Right ventricle myocardium inferior (tissue), 1 donor: ENCODE measurements at places on chromosomes 11 and 22.
A peak's percentile ranks its signal among the peaks of the same experiment; 100 is the strongest.

GRCh38 chr11:8720352-8720751 lies 37.8 kb downstream of the RPL27A start:
- DNase-seq: no peak

GRCh38 chr11:813456-814096 lies 3.8 kb downstream of the RPLP2 start:
- DNase-seq: no peak

- DNase-seq: no peak
These were observed 735.2 kb downstream of the TBC1D22A start for GRCh38 chr22:47497666-47498065.

GRCh38 chr22:43153899-43154298 lies 2.5 kb downstream of the TSPO start:
- DNase-seq: no peak

GRCh38 chr22:39748877-39749276 lies 144.7 kb downstream of the ENTHD1 start:
- DNase-seq: no peak

DNA sequence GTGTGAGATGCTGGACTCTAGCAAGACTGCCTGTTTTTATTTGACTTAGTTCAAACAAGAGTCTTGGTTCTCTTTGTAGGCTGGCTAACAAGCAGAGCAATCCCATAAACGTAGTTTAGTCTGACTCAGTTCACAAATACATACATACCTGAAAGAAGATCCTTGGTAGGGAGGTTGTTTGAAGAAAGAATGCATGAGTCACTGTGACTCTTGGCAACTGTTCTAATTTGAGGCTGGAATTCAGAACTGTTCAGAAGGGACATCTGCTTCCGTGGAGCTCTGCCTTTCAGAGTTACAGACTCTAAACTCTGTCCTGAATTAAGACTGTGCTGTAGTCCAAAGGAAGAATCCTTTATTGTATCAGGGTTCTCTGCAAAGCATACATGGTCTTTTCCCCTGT lies 32.2 kb downstream of the C2CD3 start:
- DNase-seq: no peak

DNA sequence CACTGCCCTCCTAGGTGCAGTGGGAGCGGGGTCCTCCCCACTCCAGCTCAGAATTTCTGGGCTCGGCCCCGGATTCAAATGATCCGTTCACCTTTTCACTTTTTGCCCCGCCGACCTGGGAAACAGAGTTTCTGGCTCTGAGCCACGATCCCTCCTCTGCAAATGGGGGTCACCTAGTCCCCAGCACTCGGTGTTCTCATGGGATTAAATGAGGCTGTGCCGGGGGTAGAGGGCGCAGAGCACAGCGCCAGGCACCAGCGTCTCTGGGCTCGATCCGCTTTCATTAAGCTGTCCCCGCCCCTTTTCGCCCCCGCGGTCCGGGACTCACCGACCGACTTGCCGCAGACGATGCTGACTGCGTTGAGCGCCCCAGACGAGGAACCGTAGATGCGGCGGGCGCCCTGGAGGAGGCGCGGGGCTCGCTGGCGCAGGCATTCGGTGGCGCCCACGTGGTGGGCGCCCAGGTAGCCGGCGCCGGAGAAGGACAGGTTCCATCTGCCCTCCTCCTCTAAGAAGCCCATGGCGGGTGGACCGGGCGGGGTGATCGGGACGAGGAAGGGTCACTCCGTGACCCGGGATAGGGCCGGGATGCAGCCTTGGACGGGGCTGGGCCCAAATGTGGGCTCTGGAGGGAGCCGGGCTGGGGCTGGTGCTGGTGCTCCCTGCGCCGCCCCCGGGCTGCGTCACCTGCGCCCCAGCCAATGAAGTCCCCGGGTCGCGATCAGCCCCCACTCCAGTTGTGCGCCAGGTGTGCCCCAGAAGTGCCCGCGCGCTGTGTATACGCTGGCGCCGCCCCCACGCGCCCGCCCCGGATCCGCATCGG lies at the start of gene PNPLA5:
Gene PNPLA5 (minus strand): TSS at position 654 of the 823 bp plus-strand sequence. CDS start 133 bp downstream, at position 521.
- DNase-seq: no peak

GRCh38 chr22:38087855-38088254 lies 3.9 kb upstream of the SLC16A8 start:
- no peak for DNase-seq

DNA sequence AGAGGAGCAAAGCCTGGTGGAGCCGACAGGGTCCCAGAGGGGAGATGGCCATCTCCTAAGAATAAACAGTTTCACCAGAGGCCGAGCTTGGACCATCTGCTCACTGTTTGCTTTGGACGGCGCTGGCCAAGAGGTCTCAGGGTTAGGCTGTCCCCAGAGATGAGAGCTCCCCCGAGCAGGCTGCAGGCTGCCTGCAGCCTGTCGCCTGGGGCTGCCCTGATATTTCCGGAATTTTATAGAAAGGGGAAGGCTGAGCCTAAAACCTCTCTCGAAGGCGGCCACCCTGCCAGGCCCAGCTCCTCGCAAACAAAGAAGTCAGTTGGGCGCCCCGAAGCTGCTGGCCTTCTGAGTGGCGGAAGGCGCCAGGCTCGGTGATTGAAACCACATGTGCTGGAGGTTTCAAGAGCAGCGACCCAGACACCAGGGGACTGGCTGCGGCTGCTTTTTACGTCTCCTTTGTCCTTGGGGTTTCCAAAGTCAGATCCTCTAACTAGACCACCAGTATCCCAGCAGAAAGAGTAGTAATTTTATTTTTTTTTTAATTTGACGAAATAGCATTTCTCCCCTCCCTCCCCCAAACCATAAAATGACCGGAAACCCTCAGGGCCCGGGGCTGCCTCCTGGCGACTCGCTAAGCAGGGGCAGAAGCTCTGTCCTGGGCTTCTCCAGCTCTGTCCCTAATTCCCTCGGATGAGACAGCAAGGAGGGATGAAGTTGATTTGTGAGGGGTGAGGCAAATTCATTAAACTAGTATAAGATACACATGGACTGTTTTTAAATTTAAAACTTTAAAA lies 57.4 kb downstream of the CLMP start:
- DNase-seq: peak; percentile 93

DNA sequence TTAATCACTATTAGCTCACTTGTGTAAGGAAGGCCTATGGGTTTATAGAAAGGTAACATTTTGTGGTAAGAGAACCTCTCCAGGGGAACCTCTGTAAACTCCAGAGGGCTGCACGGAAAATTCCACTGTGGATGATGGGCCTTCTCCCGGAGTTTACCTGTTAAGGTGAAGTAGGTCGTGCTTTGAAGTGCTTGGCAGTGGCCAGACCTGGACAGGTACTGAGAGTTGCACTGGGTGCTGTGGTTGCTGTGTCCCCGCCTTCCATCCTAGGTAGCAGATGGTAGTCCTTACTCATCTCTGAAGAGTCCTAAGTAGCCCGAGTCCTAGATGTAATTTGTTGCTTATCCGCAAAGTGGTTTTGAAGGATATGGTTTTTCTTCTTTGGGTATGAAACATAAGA lies 133.4 kb downstream of the TEAD1 start:
- DNase-seq: no peak

DNA sequence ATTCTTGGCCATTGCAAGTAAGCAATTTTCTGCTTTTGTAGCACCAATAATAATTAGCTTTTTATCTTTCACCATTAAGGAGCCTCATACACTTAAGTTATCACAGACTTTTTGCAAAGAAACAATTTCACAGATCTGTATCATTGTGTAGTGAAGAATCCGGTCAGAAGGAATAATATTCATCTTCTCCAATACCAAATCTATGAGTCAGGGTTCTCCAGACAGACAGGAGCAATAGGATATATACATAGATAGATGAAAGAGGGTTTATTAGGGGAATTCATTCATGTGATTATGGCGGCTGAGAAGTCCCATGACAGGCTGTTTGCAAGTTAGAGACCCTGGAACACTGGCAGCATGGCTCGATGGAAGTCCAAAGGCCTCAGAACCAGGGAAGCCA lies 82.9 kb upstream of the UBASH3B start:
- DNase-seq: no peak

DNA sequence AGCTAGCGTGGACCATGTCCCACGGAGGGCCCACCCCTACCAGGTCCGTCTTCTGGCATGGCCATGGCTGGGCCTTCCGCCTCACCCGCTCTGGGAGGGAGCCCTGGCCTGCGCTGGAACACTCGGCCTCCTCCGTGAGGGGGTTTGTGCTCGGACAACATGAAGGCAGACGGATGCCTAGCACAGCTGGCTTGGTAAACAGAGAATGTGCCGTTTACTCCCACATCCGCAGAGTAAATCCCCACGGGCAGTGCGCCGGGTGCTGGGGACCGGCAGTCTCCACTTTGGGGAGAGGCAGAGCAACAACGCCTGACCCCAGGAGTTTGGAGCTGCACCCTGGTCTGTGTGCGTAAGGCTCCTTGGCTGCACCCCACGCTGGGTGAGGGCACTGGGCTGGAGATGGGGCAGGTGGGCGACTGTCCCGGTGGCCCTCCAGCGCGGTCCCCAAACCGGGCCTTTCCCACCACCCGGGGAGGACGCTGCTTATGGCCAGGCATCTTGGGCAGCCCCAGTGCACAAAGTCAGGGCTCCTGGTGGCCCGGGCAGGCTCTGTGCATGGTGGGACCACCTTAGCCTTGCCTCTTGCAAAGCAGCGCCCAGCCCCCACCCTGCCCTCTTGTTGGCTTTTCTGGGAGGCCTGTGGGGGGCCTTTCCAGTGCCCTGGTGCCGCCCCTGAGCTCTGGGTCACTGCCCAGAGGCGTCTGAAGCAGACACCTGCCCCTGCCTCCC lies 30.7 kb upstream of the MUC5AC start:
- peak; percentile 53 for DNase-seq

DNA sequence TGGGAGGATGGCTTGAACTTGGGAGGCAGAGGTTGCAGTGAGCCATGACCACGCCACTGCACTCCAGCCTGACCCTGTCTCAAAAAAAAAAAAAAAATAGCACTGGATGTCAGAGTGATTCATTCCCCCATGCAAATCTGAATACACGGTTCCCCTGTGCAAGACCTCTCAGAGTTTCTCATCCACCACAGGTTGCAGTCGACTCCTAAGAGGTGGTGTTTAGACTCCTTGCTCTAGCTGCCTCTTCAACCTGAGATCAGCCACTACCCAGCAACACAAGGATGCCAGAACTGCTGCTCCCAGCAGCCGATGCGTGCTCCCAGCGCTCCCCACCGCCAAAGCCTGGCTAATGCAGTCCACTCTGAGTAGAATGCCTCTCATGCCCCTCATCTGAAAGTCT lies 97.5 kb downstream of the PARVA start:
- DNase-seq: no peak

DNA sequence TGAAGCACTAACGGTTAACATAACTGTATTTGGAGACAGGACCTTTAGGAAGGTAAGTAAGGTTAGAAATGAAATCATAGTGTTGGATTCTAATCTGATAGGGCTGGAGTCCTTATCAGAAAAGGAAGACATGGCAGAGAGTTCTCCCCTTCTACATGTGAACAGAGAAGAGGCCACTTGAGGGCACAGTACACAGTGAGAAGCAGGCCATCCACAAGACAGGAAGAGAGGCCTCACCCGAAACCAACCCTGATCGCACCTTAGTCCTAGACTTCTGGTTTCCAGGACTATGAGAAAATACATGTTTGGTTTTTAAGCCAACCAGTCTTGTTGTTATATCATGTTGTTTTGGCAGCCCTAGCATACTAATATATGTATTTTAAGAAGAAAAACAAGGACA lies 170.0 kb downstream of the LRRC4C start:
- no peak for DNase-seq

- DNase-seq: peak; percentile 75
These were observed 2.6 kb upstream of the LTBP3 start for GRCh38 chr11:65560555-65561418.

GRCh38 chr11:72738199-72739141 lies 13.7 kb downstream of the ARAP1 start:
- peak; percentile 85 for DNase-seq

GRCh38 chr11:15775015-15775541 lies 581.3 kb downstream of the SOX6 start:
- DNase-seq: no peak

DNA sequence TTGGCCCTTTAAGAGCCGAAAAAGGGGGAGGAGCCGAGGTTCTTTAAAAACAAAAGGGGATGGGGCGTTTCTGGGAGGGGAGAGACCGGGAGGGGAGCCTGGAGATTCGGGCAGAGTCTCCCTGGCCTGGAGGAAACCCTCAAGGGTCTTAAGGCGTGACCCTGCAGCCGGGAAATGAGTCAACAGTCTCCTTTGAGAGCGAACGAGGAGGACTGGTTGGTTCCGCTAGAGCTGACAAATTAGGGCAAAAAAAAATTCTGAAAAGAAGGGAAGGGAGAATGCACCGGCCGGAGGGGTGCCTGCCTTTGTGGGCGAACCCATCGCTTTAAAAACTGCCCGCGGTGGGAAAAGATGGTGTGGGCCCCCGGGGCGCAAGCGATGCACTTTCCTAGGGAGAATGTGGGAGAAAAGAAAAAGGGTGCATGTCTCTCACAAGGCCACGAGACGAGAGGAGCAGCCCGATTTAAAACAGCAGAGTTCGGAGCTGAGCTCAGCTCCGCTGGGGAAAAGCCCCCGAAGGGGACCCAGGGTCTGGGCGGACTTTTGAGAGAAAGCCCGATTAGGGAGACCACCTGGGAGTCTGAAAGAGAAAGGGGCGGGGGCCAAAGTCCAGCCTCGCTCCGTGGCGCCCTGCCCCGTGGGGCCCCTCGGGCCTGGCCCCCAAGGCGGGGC lies 874 bp downstream of the ZFTA start:
- no peak for DNase-seq

GRCh38 chr11:33387581-33387980 lies 130.4 kb downstream of the HIPK3 start:
- no peak for DNase-seq

GRCh38 chr11:47434011-47434786 lies 8.0 kb upstream of the PSMC3 start:
- DNase-seq: no peak

GRCh38 chr11:16745950-16746605 lies 7.6 kb downstream of the C11orf58 start:
- DNase-seq: no peak

- DNase-seq: no peak
These were observed 18.9 kb upstream of the GDPD4 start for GRCh38 chr11:77320351-77320750.
